ENCODE measurements at places on chromosomes 16 and 17. TPM values are rescaled to one million over a fixed set of nuclear protein-coding genes. Genes with fewer than 3 reads are reported as not detected.

The ADAP2 gene
- 4.4 TPM for total RNA-seq

The CCDC57 gene
- 4.0 TPM for total RNA-seq

The USP10 gene
- total RNA-seq = 86.8 TPM

The WFIKKN2 gene
- total RNA-seq = 0.20 TPM

The COPZ2 gene
- total RNA-seq = 43.6 TPM

The RCVRN gene
- total RNA-seq = not detected

The MYO15B gene
- total RNA-seq = 21.6 TPM

The WIPF2 gene
- 6.2 TPM for total RNA-seq

DNA sequence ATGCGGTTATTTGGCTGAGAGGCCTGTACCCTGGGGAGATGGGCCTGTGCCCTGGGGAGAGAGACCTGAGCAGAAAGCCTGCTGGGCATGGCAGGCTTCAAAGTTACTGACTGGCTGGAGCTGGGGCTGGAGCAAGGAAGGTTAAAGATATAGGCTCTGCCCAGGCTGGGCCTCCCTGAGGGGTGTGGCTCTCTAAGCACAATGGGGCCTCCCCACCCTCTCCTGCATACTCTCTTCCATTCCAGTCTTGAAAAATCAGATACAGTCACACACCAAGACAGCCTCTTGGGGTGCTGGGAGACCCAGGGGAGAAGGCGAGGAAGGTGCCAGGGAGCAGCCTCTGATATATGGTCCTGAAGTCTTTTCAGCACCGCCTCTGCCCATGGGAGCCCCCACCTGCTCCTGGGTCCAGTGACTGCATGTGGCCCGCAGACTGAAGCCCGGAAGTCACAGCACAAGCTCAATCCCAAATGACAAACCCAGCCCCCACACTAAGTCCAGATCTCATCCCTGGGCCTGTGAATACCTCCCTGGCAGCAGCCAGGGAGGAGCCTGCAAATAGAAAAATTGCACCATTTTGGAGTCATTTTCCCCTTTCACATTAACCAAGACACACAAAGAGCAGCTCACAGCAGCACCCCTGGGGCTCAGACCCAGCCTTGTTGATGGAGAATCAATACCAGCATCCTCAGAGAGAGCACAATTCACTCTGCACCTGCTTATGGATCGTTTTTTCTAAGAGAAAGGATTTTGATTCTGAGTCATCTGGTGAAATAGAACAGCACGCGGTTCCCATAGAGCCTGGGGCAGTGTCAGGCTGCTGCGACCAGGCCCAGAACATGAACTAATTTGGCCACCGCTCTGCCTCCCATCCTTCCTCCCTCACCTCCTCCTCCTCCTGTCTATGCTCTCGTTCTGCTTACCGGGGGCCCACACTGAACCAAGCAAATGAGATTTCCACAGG is 25.6 kb upstream of the CACNG1 start:
- DNase-seq = no peak

DNA sequence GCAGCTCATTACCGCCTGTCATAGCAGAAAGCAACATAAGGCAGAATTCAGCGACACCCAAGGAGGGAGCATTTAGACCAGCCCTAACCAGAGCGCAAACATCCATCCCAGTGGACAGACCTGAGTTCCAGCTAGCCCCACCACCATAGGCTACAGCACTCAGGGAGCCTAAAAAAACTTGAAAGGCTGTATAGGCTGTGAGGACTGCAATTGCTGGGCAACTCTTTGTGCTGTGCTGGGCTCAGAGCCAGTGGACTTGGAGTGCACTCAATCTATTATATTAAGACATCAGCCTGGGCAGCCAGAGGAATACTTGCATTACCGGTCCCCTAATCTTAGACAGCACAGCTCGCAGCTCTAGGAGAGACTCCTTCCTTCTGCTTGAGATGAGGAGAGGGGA is 207.3 kb downstream of the KIF2B start:
- no peak for DNase-seq

DNA sequence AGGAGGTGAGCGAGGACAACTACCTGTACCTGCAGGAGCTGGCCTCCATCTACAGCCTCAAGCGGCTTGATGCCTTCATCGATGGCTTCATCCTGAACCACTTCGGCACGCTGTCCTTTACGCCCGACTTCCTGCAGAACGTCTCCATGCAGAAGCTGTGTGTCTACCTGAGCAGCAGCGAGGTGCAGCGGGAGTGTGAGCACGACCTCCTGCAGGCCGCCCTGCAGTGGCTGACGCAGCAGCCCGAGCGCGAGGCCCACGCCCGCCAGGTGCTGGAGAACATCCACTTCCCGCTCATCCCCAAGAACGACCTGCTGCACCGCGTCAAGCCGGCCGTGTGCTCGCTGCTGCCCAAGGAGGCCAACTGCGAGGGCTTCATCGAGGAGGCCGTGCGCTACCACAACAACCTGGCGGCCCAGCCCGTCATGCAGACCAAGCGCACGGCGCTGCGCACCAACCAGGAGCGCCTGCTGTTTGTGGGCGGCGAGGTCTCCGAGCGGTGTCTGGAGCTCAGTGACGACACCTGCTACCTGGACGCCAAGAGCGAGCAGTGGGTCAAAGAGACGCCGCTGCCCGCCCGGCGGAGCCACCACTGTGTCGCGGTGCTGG is 9.0 kb downstream of the KLHL36 start:
- no peak for DNase-seq

- DNase-seq = no peak
These were observed 81.1 kb upstream of the LHX1 start for GRCh38 chr17:36856222-36856621.

DNA sequence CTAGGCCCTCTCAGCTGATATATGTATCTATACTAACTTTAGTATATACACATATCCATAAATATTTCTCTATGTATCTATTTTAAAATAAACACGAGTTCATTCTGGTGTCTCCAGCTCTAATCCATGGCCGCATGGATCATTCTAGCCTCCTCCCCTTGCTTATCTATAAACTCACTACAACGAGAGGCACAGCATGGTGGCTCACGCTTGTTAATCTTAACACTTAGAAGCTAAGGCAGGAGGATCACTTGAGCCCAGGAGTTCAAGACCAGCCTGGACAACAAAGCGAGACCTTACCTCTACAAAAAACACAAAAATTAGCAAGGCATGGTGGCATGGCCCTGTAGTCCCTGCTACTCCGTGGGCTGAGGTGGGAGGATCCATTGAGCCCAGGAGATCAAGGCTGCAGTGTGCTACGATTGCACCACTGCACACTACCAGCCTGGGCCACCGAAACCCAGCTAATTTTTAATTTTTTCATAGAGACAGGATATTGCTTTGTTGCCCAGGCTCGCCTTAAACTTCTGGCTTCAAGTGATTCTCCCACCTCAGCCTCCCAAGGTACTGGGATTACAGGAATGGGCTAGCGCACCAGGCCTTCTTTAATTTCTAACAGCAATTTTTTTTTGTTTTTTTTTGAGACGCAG is 3.9 kb upstream of the ZNF207 start:
- DNase-seq = no peak

GRCh38 chr17:39746145-39746461 is 8.4 kb downstream of the GRB7 start:
- DNase-seq = no peak

GRCh38 chr16:64312980-64313379 is 808.9 kb downstream of the CDH11 start:
- no peak for DNase-seq

- DNase-seq = peak; percentile 24
These were observed 330.0 kb upstream of the PMFBP1 start for GRCh38 chr16:72501739-72502593.

- DNase-seq = no peak
These were observed 10.1 kb downstream of the TBC1D26 start for GRCh38 chr17:15742051-15742795.

DNA sequence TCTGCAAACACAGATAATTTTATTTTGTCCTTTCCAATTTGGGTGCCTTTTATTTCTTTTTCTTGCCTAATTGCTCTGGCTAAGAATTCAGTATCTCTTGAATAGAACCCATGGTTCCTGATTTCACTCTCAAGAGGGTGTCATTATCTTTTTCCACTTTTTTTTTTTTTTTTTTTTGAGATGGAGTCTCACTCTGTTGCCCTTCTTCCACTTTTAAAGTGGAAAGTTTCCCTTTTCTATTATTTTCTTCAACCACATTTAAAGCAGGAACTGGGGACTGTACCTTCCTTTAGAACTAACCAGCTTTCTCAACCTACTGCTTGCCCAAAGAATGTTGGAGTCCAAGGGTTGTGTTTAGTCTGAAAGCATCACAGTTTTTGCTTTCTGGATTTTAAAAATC is 31.1 kb downstream of the SLFN11 start:
- DNase-seq = no peak

GRCh38 chr17:16491703-16492612 is at the start of gene LRRC75A:
TSS of gene LRRC75A (minus strand) at chr17:16492193. CDS start at chr17:16491990, 203 bp downstream.
- no peak for DNase-seq

GRCh38 chr16:57875347-57875746 is 73.1 kb upstream of the KIFC3 start:
- DNase-seq = no peak

- DNase-seq = no peak
These were observed 74.1 kb downstream of the KLHDC4 start for GRCh38 chr16:87691686-87692079.

DNA sequence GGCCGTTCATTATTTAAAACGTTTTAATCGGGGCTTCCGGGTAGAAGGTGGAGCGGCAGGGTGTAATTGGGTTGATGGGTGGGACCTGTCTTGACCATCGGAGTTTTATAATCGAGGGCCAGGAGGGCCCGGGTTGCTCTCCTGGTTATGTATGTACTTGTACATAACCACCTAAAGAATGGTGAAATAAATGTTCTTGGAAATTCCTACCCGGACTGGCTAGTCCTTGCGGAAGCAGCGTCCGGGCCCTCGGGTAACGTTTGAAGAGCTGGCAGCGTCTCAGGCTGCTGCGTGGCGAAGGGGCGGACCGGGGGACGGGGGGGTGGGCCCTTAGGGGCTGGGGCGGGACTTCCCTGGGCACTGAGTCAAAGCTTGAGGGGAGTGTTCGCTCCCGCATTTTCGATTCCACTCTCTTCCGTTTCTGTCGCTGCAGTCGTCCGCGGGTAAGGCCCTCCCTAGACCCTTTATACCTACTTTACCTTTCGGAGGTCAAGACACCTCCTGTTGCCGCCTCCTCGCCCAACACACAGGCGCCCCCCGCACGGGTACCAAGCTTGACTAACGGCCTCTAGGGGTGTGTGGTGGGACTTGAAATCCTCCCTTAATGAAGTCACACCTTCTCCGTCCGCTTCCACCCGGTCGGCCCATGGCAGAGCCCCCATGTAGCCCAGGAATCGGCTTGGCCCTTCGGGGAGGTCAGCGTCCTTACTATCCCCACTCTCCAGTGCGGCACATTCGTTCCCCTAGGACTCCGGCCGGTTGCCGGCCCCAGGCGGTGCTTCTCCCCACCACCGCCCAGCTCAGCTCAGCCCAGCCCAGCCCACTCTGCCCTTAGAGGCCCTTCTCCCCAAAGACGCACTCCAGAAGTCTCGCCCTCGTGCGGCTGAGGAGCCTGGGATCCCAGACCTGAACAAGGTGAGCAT is at the start of gene TMEM106A:
TMEM106A (plus strand) TSS at position 396 of the 923 bp plus-strand sequence. CDS start 1,167 bp downstream, outside the sequence.
- DNase-seq = peak; percentile 45

- no peak for DNase-seq
These were observed 737 bp downstream of the DHRS13 start for GRCh38 chr17:28901866-28902818.

- no peak for DNase-seq
These were observed 22.6 kb downstream of the SRCAP start for GRCh38 chr16:30721606-30722005.

- no peak for DNase-seq
These were observed 21.5 kb downstream of the TAT start for GRCh38 chr16:71555230-71555891.

GRCh38 chr17:65173284-65173793 is 36.2 kb downstream of the RGS9 start:
- peak; percentile 17 for DNase-seq

DNA sequence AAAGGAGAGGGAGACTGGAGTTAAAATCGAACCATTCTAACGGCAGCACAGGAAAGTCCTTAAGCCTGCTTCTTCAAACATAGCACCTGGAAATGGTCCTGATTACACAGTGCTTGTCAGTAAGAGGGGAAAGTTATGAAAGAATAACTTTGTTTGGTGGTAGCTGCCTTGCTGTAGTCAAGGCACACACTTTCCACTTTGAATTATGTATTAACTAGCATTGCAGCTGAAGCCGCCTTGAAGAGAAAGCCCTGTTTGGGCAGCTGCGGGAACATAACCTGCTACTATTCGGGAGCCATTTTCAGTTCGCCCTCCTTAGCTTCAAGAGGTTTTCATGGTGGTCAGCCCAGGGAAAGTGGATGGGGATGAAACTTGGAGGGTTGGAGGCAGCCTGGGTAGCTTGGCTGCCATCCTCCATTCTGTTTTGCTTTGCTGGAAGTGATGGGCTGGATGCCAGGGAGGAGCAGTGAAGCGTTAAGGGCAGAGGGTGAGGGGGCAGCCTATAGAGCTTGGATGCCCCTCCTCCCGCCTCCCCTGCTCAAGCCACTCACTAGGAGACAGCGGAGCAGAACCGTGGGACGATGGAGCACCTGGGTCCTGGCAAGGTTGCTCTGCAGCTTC is 5.3 kb upstream of the HAS3 start:
- no peak for DNase-seq

GRCh38 chr16:64711596-64711995 is 410.3 kb downstream of the CDH11 start:
- no peak for DNase-seq

DNA sequence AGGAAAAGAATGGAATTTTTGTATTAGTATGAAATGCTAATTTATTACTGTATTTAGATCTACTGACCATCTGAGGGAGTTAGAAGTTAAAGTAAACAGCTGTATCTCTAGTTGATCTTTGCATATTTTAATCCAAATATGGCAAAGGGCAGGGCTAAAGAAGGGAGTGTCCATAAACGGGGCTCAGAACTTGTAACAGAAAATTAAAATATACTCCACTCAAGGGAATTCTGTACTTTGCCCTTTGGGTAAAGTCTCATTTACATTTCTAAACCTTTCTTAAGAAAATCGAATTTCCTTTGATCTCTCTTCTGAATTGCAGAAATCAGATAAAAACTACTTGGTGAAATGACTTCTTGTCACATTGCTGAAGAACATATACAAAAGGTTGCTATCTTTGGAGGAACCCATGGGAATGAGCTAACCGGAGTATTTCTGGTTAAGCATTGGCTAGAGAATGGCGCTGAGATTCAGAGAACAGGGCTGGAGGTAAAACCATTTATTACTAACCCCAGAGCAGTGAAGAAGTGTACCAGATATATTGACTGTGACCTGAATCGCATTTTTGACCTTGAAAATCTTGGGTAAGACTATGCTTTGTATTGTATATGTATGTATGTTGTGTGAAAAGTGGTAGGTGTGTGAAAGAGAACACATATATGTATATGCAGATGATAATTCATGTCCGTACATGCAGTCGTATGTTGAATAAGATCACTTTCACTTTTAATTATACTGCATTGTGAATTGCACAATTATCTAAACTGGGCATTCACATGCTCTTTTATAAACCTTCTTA is at the start of gene ASPA:
ASPA (plus strand) TSS at position 186 of the 799 bp plus-strand sequence; CDS start at position 349, 163 bp downstream.
- no peak for DNase-seq

- DNase-seq = no peak
These were observed 6.8 kb downstream of the MFSD11 start for GRCh38 chr17:76744747-76745146.
